Testis (tissue), 5 donors: ENCODE measurements at places on chromosomes 5 and 9. TPM values are rescaled to one million over a fixed set of nuclear protein-coding genes. Genes with fewer than 3 reads are reported as not detected.
A peak's percentile ranks its signal among the peaks of the same experiment; 100 is the strongest.

- H3K27me3 ChIP-seq: no peaks in the 10 kb centered on the region
- peak overlapping the region; percentile 62 for H3K27ac ChIP-seq
- H3K4me3 ChIP-seq: peak overlapping the region; percentile 77
- peaks cover 5% of the 10 kb centered on the region for H3K4me1 ChIP-seq
Measured at GRCh38 chr5:98771382-98772109, 1.9 kb upstream of the RGMB start.

DNA sequence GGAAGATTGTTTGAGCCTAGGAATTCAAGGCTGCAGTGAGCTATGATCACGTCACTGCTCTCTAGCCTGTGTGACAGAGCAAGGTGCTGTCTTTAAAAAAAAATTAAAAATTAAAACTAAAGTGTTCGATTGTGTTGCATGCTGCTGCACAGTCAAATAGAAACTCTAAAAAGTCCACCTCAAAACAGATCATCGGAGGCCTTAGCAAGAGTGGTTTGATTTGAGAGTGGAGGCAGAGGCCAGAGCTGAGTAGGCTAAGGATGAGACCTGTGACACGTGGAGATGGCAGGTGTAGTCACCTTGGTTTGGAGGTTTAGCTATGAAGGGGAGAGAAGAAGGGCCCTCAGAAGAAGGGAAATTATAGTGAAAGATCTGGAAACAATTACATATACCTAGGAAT is 2.8 kb upstream of the PTPDC1 start:
- H3K27ac ChIP-seq: peak overlapping the region; percentile 39
- no peaks in the 10 kb centered on the region for H3K36me3 ChIP-seq
- H3K27me3 ChIP-seq: no peaks in the 10 kb centered on the region
- DNase-seq: no peak

GRCh38 chr5:174844971-174845370 is 120.6 kb downstream of the MSX2 start:
- no peaks in the 10 kb centered on the region for H3K27me3 ChIP-seq
- H3K27ac ChIP-seq: no peak overlapping the region
- H3K36me3 ChIP-seq: no peaks in the 10 kb centered on the region
- H3K4me3 ChIP-seq: no peak overlapping the region
- peak; percentile 62 for DNase-seq

DNA sequence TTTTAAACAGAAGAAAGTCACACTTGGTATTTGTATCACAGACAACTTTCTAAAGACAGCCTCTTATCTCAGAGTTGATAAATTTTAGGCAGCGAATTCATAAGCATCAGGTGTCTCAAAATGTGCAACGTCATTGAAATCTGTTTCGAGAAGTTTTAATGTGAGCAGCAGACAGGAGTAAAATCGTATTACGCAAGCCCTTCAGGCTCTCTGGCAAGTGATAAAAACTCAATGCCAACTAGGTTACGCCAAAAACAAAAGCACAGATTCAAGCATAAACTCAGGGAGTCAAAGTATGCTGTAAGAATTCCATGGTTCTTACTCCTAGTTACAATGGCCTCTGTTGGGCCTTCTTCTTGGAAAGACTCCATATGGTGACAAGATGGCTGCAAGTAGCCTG is 244.7 kb downstream of the SEMA5A start:
- H3K4me3 ChIP-seq: no peak overlapping the region
- H3K4me1 ChIP-seq: no peaks in the 10 kb centered on the region
- H3K27ac ChIP-seq: no peak overlapping the region
- H3K36me3 ChIP-seq: no peaks in the 10 kb centered on the region

GRCh38 chr5:107404595-107405374 is 266.0 kb downstream of the EFNA5 start:
- no peaks in the 10 kb centered on the region for H3K36me3 ChIP-seq
- no peak overlapping the region for H3K27ac ChIP-seq
- no peak overlapping the region for H3K4me3 ChIP-seq
- no peaks in the 10 kb centered on the region for H3K27me3 ChIP-seq

PCDHA10 gene
- total RNA-seq: 4.4 TPM

BTNL8 gene
- 14.7 TPM for total RNA-seq

SLC28A3 gene
- 0.31 TPM for total RNA-seq

GRCh38 chr9:135256581-135257354 is 169.3 kb downstream of the OLFM1 start:
- no peaks in the 10 kb centered on the region for H3K27me3 ChIP-seq
- no peak overlapping the region for H3K27ac ChIP-seq
- no peaks in the 10 kb centered on the region for H3K4me1 ChIP-seq
- no peak for DNase-seq
- no peak overlapping the region for H3K4me3 ChIP-seq

ADAMTS2 gene
- 19.8 TPM for total RNA-seq

- no peaks in the 10 kb centered on the region for H3K27me3 ChIP-seq
- no peaks in the 10 kb centered on the region for H3K4me1 ChIP-seq
- no peak for DNase-seq
Measured at GRCh38 chr9:76793784-76794431, 29.7 kb downstream of the PCA3 start.

DNA sequence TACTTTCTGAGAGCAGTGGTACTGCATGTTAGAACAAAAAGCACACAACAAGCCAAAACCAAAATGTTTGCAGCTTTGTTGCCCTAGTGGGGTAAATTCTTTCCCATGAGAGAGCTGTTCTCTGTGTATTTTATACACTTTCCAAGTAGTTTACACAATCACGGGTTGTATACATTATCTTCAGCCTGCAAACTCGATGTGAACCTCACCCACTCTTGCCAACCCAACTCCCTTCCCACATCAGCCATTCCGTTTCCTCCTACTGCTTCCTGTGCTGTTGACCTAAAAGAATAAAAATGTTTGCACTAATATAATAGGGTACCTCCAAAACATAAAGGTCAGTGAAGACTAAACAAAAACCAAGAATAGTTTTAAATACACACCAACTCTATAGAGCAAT is 47.0 kb downstream of the IQGAP2 start:
- H3K27me3 ChIP-seq: no peaks in the 10 kb centered on the region
- H3K36me3 ChIP-seq: no peaks in the 10 kb centered on the region
- no peak overlapping the region for H3K4me3 ChIP-seq

GRCh38 chr9:70581214-70581954 is 166.9 kb upstream of the KLF9 start:
- H3K27ac ChIP-seq: no peak overlapping the region
- H3K36me3 ChIP-seq: no peaks in the 10 kb centered on the region
- no peak overlapping the region for H3K4me3 ChIP-seq
- no peaks in the 10 kb centered on the region for H3K4me1 ChIP-seq
- no peak for DNase-seq

DNA sequence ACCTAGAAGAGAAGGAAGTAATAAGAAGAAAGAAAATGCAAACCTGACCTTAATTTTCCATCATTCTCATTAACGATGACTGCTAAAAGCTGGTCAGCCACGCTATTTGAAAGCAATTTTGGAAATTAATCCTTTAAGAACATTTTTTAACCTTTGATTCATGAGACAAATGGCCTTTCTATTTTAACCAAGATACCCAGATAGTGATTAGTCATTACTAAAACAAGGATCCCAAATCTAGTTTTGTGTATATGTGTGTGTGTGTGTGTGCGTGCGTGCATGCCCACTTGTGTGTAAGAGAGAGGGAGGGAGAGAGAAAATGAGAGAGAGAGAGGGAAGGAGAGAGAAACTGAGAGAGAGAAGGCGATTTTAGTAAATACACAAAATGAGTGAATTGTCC is 329.5 kb downstream of the DEPDC1B start:
- DNase-seq: no peak
- H3K4me1 ChIP-seq: no peaks in the 10 kb centered on the region
- H3K4me3 ChIP-seq: no peak overlapping the region
- no peaks in the 10 kb centered on the region for H3K27me3 ChIP-seq
- no peak overlapping the region for H3K27ac ChIP-seq
- no peaks in the 10 kb centered on the region for H3K36me3 ChIP-seq

- H3K4me3 ChIP-seq: peak overlapping the region; percentile 79
- DNase-seq: no peak
- no peaks in the 10 kb centered on the region for H3K36me3 ChIP-seq
- H3K4me1 ChIP-seq: no peaks in the 10 kb centered on the region
Measured at GRCh38 chr5:129903466-129904101, 681 bp upstream of the CHSY3 start.

- no peaks in the 10 kb centered on the region for H3K27me3 ChIP-seq
- no peak overlapping the region for H3K27ac ChIP-seq
- no peak overlapping the region for H3K4me3 ChIP-seq
- H3K4me1 ChIP-seq: no peaks in the 10 kb centered on the region
- no peak for DNase-seq
Measured at GRCh38 chr5:37501152-37501551, 122.0 kb downstream of the WDR70 start.

GRCh38 chr9:130805510-130806326 is 29.3 kb upstream of the ABL1 start:
- no peaks in the 10 kb centered on the region for H3K27me3 ChIP-seq
- no peak overlapping the region for H3K27ac ChIP-seq
- no peak overlapping the region for H3K4me3 ChIP-seq

ROR2 gene
- 16.5 TPM for total RNA-seq

DNA sequence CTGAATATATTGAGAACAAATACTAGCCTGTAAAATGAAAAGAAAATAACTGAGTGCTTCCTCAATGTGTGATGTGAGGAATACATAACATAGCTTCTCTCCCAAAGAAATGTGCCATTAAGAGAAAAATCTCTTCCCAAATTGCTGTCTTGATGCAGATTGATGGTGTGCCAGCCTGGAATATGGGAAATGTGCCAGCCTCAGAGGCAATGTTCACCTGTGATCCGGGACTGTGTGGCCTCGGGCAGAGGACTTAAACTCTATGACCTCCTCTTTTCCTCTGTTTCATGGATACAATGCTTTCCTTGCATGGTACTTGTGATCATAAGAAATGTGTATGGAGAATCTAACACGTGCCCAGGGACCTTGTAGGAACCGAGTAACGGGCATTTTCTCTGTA is 370.9 kb downstream of the DIRAS2 start:
- H3K27me3 ChIP-seq: no peaks in the 10 kb centered on the region
- H3K36me3 ChIP-seq: no peaks in the 10 kb centered on the region
- no peak overlapping the region for H3K27ac ChIP-seq

DNA sequence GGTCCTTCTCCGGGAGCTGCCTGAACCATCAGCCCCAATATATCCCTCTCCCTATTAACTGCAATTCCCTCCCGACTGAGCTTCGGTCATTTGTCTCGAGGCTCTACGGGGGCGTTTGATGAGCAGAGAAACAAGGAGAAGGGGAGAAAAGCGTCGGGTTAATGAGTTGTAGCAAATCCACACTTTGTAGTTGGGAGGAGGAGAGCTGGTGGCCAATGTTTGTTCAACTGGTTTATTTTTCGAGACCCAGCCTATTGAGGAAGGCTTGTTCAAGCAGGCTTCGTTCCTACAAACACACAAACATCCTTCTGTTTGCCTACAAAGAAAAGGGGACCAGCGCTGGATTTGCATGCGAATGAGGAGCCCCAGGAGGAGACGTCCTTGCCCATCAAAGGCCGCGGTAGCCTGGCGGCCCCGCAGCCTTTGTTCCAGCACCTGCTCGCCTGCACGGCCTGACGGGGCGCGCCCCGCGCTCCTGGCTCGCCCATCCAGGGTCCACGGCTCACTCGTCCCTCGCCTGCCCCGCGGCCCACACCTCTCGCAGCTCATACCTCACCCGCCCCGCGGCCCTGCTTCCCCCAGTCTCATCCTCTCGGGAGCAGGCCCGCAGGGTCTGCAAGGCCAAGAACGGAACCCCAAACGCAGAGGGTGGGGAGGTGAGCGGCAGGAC is 4.6 kb downstream of the FOXD1 start:
- no peak overlapping the region for H3K27ac ChIP-seq
- DNase-seq: no peak
- peaks cover 5% of the 10 kb centered on the region for H3K4me1 ChIP-seq
- H3K27me3 ChIP-seq: peaks cover 6% of the 10 kb centered on the region

TLX3 gene
- not detected for total RNA-seq

DMRTA1 gene
- total RNA-seq: 0.43 TPM

PCDHB7 gene
- total RNA-seq: 3.3 TPM

DNA sequence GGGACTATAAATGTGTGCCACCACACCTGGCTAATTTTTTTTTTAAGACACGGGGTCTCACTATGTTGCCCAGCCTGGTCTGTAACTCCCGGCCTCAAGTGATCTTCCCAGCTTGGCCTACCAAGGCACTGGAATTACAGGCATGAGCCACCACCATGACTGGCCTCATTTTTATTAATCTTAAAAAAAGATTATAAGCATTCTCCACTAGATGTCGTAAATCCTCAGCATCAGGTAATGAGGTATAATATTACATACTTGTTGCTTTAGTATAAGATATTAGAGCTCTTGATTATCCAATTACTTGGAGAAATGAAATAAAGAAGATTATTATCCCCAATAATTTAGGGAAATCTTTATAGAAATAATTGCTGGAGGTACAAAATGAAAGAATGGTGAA is 78.2 kb upstream of the HTR1A start:
- H3K27me3 ChIP-seq: no peaks in the 10 kb centered on the region
- no peak overlapping the region for H3K4me3 ChIP-seq

PRRT1B gene
- not detected for total RNA-seq

- H3K27me3 ChIP-seq: no peaks in the 10 kb centered on the region
- H3K36me3 ChIP-seq: no peaks in the 10 kb centered on the region
- H3K4me1 ChIP-seq: no peaks in the 10 kb centered on the region
- H3K27ac ChIP-seq: no peak overlapping the region
- no peak overlapping the region for H3K4me3 ChIP-seq
- no peak for DNase-seq
Measured at GRCh38 chr5:153713943-153714342, 223.5 kb downstream of the GRIA1 start.

DNA sequence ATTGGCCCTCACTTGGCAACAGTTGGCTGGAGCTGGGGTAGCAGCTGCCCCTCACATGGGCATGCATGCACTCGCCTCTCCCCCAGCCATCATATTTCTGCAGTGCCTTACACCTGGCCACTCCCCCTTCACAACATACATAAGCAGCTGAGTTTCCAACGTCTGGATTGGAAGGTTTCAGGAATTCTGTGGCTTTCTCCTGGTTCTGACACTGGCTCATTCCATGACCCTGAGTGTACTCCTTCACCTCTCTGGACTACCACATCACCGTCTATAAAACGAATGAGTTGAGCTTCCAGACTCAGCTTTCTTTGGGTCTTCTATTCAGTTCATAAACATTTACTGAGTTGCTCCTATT is 84.3 kb downstream of the GALNT10 start:
- peaks cover 30% of the 10 kb centered on the region for H3K4me1 ChIP-seq
- H3K4me3 ChIP-seq: no peak overlapping the region
- no peak for DNase-seq

DNA sequence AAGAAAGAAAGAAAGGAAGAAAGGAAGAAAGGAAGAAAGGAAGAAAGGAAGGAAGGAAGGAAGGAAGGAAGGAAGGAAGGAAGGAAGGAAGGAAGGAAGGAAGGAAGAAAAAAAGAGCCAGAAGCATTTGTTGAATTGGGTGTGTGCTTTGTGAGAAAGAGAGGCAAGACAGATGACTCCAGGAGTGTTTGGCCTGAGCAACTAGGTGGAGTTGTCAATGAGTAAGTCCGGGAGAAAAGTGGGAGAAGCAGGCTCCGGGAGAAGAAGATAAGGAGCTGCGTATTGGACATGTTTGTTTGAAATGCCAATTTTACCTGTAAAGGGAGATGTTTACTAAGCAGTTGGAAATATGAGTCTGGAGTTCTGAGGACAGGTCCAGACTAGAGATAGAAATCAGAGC is 15.1 kb upstream of the GCNT1 start:
- no peaks in the 10 kb centered on the region for H3K27me3 ChIP-seq
- no peaks in the 10 kb centered on the region for H3K36me3 ChIP-seq
- no peak overlapping the region for H3K4me3 ChIP-seq
- H3K27ac ChIP-seq: no peak overlapping the region
